ENCODE measurements at places on chromosomes 4 and X.

GRCh38 chrX:137366018-137366633, 199.8 kb upstream of the ZIC3 start:
- DNase-seq, result no peak

DNA sequence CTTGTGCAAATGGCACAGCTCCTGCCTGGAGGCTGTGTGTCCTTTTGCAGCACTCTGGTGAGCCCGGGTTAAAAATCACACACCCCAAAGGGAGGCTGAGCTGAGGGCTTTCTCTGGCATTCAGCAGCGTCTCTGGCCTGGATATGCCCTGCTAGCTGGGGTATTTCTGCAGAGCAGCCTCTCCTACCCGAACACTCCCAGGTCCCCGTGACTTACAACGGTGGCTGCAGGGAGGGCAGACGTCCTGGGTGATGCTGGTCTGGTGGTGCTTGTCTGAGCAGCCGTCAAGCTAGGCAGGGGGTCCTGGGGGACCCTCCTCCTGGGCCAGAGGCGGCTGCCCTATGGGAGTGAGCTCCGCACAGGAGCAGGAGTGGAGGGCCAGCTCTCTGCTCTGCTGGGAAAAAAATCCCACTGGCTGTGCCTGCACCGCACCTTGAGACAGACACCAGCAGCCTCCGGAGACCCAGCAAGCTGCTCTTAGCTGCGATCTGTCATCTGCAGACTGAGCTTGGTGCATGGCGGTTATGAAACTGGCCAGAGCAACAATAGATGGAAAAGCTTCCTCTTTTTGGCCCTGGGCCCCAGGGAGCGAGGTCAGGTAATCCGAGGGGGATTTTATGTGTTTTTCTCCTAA, 41.3 kb upstream of the ASMTL start:
- DNase-seq, result no peak

- DNase-seq, result no peak
These were observed 614.6 kb upstream of the CPEB2 start for GRCh38 chr4:14387647-14388046.

GRCh38 chr4:53037892-53038291, 175.8 kb downstream of the RASL11B start:
- DNase-seq, result no peak

DNA sequence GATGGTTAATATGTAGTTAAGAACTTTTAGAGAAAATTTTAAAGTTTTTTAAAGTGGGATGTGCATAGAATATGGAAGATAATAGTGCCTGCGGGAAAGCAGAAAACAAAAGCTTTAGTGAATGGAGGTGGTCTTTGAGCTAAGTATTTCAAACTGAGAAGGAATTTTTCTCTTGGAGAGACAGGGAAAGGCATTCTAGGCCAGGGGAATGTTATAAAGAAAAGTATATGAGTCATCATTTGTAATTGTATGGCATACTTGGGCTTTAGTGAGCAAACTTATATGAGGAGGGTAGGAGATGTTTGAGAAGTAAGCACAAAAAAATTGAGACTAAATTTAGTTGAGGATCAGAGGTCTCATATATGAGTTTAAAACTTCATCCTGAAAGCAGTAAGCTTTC, 467.0 kb downstream of the PPARGC1A start:
- no peak for DNase-seq

GRCh38 chr4:156596026-156596425, 375.6 kb downstream of the PDGFC start:
- DNase-seq, result no peak

GRCh38 chr4:109313168-109314133, 11.0 kb upstream of the COL25A1 start:
- no peak for DNase-seq

DNA sequence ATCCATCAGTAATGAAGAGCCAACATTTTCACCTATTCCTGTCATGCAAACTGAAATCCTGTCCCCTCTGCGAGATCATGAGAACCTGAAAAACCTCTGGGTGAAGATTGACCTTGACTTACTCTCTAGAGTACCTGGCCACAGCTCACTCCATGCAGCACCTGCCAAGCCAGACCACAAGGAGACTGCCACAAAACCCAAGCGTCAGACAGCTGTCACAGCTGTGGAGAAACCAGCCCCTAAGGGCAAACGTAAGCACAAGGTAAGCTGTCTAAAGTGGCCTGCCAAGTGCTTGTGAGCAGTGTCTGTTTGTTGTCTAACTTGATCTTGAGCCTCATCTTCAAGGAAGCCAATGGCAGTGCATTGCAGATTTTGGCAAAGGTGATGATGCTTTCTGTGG, 455.9 kb downstream of the AFF2 start:
- DNase-seq, result no peak

DNA sequence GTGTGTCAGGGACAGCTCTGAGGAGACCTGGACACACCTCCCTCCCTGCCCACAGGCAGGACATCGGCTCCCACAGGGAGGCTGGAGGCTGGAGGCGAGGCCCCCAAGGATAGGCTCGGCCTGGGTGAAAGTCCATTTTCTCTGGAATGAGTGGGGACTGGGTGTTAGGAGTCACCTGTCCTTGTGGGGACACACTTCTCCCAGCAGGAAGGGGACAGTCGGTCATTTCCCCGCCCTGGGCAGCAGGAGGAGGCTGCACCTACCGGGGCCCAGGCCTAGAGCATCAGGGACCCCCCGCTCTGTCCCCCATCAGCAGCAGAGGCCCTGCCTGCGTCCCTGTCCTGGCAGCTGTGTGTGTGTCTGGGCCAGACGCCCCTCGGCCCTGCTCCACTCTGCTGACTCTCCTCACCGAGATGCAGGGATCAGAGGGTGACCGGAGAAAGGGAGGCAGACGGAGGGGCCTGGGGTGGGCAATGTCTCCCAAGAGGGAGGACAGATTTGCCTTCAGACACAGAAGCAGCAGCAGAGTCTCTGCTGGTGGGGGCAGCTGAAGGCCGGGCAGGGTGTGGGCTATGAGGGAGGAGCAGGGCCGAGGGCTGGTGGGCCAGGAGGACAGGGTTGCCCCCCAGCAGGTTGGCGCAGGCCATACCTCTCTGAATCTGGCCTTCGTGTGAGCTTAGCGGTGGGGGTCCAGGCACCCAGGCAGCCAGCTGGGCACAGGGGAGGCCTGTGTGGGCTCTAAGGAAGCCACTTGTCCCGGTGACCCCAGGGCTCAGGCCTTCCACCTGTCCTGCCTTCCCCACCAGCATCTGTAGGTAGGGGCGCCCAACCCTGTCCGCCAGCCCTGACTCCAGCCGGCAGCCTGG, 125.7 kb upstream of the NKX1-1 start:
- DNase-seq, result no peak

DNA sequence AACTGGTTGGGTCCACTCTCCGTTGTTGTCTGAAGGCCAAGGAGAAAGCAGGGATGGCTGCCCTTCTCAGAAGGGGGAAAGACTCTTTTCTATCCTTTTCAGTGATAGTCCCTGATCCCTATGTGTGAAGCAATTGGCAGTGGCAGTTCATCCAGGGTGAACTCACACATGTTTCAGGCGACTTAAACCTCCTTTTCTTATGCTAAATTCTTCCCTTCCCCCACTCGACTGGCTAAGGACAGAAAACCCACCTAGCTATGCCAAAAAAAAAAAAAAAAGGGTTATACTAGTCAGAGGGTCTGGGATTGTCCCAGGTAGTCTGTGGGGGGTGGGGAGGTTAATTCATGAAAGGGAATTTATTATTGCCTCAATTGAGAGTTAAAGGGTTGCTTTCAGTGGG, 12.2 kb upstream of the ZNF280C start:
- no peak for DNase-seq

DNA sequence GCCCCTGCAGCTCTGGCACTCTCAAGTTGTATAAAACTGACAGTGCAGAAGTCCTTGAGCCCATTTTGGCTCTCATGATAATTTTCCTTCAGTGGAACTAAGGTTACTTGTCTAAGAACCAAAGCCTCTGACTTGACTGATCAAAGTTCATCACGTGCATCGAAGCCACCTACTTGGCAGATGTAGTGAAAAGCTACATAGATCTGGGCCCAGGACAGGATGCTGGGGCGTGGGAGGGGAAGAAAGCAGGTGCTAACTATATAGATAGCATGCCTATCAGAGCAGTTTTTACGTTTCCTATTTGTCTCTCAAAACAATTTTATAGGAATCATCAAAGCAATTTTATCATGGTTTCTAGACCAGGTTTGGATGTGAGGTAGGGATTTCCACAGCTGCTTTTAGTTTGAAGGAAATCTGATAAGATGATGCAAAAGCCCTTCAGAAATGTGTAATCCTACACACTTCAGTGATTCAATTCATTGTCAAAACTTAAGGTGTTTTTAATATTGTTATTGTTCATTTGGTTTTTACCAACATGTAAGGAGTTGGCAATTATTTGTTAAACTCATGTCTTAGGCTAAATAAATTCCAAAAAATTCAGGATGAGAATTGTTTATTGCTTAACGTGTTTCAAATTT, 1.2 kb upstream of the CD40LG start:
- DNase-seq, result no peak

GRCh38 chrX:19629541-19629940, 114.2 kb upstream of the MAP3K15 start:
- no peak for DNase-seq

DNA sequence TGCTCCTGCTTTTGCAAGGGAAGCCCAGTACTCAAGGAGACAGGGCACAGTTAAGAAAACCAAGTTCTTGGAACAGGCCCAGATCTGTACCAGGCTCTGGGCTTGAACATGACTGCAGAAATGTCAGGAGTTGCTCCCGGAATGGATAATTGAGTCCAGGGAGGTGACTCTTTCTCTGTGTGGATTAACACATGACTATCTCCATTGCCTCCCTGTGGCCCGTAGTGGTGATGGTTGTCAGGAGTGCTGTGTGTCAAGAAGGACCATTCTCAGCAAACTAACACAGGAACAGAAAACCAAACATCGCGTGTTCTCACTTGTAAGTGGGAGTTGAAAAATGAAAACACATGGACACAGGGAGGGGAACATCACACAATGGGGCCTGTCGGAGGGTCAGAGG, 39.9 kb downstream of the CCKAR start:
- no peak for DNase-seq

- DNase-seq, result no peak
These were observed 46.7 kb downstream of the GRIA3 start for GRCh38 chrX:123230798-123231197.
